ENCODE measurements at places on chromosomes 11 and 22. TPM values are rescaled to one million over a fixed set of nuclear protein-coding genes. Genes with fewer than 3 reads are reported as not detected.
A peak's percentile ranks its signal among the peaks of the same experiment; 100 is the strongest.

Gene MS4A4A
- not detected for total RNA-seq

GRCh38 chr11:96154802-96155520, 188.0 kb downstream of the MAML2 start:
- DNase-seq: no peak

Gene MPZL3
- total RNA-seq: 51.1 TPM

- DNase-seq: no peak
Measured at GRCh38 chr11:12764187-12764914, 90.1 kb downstream of the TEAD1 start.

GRCh38 chr11:57800444-57801182, 39.0 kb downstream of the CTNND1 start:
- DNase-seq: peak; percentile 6

GRCh38 chr11:44342616-44343015, 32.7 kb upstream of the ALX4 start:
- no peak for DNase-seq

DNA sequence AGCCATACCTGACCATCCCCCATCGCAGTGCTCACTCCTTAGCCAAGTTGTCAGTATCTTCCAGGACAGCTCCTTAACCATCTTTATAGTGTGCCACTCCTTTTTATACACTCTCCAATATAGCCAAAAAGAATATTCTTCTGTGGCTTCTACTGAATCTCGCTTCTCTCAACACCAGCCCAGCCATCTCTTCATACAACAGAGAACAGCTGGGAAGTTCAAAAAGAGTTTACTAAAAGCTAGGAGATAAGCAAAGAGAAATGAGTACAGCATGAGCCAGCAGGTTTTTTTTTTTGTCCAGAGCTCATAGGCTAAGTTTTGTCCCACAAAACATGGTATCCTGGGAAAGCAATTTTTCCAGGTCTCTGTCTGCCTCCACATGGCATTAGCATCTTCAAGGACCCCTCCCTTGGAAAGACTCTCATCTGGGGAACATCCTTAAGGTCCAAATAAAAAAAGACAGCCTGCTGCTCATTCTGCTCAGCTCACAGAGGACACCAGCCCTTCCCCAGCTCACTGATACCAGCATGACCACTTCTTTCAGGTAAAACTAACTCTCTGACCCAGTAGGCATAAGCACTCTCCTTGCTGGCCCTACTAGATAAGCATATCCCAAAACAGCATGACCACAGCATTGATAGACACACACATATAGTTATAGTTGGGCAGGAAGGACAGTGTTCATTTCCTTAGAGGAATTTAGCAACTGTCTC, 48.8 kb upstream of the YWHAH start:
- DNase-seq: no peak

GRCh38 chr11:130523609-130524008, 75.2 kb downstream of the ADAMTS15 start:
- DNase-seq: no peak

GRCh38 chr11:74397501-74398243, 561 bp downstream of the PGM2L1 start:
- peak; percentile 45 for DNase-seq

DNA sequence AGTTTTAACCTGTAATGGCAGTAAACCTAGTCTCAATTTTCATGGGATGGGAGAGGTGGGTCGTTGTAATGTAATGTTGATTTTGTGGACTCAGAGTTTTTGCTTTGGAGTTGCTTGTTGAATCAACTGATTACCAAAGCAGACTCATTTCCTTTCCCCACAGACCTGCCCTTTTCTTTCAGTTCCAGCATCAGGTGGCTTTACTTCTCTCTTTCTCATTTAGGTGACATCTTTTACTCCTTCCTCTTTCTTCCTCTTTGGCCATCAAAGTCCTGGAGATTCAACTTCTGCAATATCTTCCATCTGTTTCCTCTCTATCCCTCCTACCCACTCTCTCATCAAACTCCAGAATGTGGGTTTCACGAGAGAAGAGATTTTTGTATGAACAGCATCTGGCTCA, 313.9 kb downstream of the TMEM135 start:
- DNase-seq: no peak

Gene LUZP2
- total RNA-seq: not detected

DNA sequence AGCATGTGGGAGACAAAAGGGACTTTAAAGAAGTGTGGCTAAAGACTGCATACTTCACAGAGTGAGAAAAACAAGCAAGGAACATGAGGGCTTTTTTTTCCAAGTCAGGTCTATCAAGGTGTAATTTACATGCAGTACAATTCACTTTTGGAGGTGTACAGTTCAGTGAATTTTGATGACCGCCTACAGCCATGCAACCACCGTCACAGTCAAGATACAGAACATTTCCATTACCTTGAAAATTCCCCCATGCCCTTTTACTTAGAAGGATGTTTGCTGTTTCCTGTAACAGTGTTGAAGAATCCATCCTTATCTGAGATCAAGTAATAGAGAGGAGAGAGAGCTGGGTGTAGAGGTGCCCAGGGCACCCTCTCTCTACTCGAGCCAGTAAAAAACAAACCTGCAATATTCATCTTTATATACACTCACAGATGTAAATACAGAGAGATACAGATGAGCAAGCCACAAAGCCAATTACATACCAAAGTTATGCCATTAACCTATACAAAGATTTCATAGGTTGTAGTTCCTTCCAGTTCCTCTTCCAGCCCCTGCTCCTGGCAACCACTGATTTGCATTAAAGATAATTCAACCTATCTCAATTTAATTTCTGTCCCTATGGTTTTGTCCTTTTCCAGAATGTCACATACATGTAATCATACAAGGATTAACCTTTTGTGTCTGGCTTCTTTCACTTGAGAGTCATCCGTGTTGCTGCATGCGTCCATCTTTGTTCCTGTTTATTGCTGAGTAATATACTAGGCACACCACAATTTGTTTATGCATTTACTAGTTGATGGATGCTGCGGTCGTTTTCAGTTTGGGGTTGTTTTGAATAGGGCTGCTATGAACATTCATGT, 35.0 kb upstream of the RASD2 start:
- DNase-seq: no peak

Gene B3GAT1
- not detected for total RNA-seq

DNA sequence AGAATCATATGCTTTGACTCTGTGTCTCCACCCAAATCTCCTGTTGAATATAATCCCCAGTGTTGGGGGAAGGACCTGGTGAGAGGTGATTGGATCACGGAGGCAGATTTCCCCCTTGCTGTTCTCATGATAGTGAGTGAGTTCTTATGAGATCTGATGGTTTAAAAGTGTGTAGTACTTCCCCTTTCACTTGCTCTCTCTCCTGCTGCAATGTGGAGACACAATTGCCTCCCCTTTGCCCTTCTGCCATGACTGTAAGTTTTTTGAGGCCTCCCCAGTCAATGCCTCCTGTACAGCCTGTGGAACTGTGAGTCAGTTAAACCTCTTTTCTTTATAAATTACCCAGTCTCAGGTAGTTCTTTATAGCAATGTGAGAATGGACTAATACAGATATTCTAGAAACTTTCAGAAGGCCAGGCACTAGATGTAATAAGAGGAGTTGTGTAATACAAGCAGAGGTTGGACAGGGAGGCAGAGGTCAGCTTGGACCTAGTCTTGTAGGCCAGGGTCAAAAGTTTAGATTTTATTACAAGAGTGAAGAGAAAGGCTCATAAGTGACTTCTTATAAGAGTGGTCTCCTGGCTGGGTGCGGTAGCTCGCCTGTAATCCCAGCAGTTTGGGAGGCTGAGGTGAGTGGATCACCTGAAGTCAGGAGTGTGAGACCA, 9.3 kb upstream of the SERPING1 start:
- no peak for DNase-seq

DNA sequence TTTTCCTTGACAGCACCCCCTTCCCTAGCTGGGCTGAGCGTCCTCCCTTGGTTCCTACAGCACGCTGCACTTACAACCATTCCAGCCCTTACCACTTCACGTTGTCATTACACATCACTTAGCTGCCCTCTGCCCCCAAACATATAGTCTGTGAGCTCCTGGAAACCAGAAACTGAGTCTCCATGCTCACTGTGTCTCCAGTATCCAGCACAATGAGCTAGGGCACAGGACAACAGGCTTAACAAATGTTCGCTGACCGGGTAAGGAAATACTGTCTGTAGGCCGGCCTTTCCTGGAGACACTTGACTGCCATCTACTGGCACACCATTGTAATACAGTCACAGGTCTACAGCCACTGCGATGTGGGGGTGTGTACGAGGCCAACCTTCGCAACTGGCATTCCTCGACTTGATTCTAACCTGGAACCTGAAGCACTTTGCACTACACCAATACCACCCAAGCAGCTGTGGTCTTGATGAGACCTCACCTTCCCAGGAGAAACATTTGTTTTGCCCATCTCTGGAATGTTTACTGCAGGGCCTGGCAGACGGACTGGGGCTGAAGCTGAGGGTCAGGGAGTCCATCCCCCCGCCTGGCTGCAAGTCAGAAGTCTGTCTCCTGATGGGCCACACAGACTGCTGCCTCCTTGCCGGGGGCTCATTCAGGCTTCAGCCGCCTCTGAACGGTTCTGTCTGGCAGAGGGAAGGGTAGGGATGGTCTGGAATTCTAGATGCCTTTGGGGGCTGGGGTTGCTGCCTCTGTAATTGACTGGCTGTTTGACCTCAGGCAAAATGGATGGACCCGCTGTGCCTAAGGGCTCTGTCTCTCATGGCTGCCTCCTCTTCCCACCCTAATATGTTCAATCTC, 72.0 kb downstream of the SYN3 start:
- peak; percentile 63 for DNase-seq

Gene MRPL40
- 40.9 TPM for total RNA-seq

DNA sequence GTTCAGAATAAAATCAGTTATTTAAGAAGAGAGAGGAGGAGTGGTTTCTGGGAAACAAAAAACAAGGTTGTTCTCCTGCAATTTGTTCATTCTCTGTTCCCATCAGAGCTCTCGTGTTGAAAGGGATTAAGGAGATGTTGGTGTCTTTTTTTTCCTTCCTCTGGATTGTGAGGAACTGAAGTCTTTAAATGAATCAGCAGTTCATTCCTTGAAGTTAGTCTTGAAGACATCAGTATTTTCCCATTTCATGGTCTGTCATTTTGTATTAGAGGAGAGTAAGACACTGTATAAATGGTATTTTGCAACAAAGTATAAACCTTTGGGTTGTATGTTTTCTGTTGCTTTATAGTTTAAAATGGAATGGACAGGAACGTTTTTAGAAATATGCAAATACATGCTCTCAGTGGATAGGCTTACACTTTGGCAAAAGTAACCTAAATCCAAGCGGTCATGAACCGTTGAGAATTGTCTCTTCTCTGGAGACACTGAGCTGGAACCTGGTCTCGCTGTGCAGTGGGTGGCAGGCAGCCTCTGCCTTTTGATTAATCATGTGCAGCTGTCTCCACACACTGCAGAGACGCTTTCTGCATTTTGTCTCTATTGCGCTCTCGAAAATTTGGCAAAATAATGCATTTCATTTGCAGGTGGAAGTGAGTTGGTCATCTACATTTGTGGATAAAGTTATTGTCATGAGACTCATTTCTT, 33.0 kb downstream of the SAMM50 start:
- no peak for DNase-seq

- no peak for DNase-seq
Measured at GRCh38 chr22:46454504-46455269, 82.7 kb downstream of the CELSR1 start.

Gene KRTAP5-1
- not detected for total RNA-seq

DNA sequence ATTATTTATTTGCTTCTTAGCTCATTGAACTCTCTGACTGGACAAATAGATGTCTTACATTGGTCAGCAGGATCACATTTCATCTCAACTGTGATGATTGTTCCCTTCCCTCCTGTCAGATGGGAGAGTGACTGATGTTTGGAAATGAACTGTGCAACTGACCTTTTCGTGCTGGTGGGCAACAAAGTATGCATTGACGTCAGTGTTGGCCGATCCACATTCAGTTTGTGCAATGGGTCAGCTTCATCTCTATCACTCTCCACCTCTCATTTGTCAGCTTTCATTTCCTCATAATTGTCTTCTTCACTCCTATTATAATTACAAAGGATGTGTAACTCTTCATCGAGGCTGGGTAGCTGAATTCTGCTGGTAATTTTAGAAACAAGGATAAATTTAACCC, 71.3 kb downstream of the PPP2R1B start:
- no peak for DNase-seq

GRCh38 chr11:47071791-47072261, 104.9 kb downstream of the ARFGAP2 start:
- no peak for DNase-seq

Gene TEX12
- not detected for total RNA-seq

DNA sequence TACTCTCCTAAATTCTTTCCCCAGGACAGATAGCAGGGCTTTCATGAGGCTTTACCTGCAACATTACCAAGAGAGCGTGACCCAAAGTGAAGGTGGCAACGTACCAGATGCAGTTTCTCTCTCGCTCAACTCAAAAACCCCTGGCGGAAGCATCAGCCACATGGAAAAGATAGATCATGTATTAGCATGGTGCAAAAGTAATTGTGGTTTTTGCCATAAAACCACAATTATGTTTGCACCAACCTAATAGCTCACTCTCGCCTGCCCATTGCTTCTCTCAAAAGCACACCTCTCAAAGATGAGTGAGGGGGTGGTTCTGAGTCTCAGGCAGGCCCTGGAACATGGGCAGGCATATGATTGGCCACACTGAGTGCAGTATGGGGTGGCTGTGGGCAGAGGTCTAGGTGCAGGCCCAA, 7.0 kb downstream of the MS4A6A start:
- peak; percentile 63 for DNase-seq

Gene CFL1
- total RNA-seq: 1,062 TPM

Gene USP2
- 0.96 TPM for total RNA-seq

DNA sequence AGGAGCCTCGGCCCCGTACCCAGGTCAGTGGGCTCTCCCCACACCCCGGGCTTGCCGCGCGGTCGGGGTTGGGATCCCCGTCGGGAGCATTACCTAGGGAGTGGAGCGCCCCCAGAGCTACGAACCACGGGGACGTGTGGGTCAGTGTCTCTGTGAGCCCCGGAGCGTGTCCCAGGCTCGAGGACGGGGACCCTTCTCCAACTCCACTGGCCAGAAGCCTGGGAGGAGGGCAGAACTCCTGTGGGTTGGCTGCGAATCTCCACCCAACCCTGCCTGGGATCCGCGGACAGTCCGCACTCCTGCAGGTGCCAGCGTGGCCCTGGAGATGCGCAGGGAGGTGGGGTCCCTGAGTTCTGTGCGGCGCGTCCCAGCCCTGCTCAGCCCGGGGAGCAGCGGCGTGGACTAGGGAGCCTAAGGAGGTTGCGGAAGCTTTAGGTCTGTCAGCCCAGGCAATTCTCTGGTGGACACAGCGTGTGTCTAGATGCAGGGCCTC, 346 bp downstream of the PPFIBP2 start:
- DNase-seq: peak; percentile 14

DNA sequence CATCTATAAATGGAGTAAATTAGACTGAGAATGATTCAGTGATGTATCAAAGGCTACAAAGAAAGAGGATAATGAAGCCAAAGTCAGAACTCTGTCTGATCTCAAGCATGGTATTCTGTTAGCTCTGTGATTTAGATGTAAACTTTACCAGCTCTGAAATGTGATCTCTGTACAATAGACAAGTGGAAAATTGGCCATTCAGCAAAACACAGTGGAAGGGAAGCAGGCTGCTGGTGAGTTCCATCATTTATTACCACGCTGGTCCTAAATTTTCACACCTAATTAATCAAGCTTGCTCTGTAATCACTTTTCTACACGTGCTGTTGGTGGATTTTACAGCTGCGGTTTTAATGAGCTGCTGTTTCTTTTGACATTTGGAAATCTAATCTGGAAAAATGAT, 145.1 kb upstream of the OPCML start:
- no peak for DNase-seq

Measured in activated CD8-positive, alpha-beta T cell treated with anti-CD3 and anti-CD28 coated beads for 36 hours (primary cell).